ENCODE measurements at places on chromosomes 11 and 22. TPM values are rescaled to one million over a fixed set of nuclear protein-coding genes. Genes with fewer than 3 reads are reported as not detected.

DNA sequence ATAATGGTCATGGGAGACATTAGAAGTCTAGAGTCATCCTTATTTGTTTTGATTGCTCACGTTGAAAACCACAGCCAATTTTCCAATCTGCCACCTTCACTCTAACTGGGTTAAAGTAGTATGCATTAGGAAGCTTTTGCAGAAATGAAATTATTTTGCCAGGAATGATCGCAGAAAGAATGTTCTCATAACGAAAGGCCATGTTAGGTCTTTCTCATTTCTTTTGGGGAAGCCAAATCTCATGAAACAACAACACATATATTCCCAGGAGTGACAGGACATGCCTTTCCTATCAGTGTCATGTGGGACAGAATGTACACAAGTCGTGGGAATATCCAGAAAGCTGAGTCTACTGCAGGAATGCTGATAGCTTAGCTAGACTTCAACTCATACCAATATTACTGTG lies 386.3 kb downstream of the AASDHPPT start:
- no peak for ATAC-seq

DNA sequence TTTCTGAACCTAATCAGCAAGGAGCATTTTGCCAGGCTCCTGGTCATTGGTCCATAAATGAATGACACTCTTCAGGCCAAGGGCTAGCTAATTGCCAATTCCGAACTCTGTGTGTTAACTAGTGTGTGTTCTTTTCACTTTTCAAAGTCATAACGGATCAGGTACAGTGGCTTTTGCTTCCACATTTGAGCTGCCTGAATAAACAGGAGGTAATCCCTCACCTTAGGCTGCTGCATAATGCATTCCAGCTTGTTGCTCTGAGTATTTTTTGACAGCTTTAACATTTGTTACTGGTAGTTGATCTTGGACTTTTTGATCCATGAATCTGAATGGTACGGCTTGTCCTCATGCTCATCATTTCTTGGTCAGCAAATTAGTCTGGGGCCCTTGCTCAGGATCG lies 485.1 kb downstream of the CNTN5 start:
- ATAC-seq: no peak

GRCh38 chr22:28245579-28246224 lies 326.6 kb upstream of the PITPNB start:
- ATAC-seq: no peak

DNA sequence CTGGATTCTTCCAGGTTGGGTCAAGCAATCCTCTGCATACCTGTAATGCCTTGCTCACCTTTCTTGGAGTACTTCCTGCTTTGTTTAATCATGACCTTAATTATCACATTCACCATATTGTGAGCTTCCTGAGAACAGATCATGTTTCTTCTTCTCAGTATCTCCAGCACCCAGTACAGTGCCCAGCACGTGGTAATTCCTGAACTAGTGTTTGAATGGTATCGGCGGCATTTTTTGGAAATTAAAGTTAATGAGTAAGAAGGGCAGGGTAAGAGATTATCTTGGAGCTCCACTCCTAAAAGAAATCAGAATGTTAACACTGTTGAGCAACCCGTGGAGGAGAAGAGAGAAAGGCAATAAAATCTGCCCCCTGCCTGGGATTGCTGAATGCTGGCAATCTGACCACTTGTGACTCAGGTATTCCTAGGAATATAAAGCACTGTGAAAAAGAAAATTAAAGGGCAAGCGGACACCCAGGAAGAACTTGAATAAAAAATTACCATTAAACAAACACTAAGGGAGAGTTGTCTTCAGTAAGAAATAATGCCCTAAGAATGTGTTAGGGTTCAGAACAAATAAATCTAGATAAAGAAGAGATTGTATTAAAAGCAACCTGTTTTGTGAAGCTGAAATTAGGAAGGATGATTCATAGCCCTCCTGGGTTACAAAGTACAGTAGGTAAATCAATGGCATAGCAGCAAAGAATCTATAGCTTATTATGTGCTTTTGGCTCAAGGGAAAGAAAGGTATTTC lies 92.9 kb downstream of the PDHX start:
- no peak for ATAC-seq

DNA sequence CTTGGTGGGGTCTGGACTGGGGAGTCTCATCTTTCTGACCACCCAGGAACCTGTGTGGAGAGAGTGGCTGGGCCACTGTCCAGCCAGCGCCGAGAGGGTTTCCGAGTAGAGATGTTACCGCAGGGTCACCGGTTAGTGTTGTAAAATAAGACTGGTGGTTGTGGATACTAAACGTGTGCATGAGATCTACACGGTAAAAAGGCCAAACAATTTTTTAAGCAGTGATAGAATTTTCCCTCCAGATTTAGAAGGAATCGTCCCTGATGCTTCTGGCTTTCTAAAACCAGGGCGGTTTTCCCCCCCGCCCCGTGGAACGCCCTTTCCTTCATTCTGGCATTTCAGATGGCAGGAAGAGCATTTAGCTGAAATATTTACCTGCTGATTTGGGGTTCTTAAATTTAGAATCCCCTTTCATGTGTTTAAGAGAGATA lies 72.6 kb upstream of the PPARA start:
- ATAC-seq: no peak

GRCh38 chr22:40413873-40414272 lies 43.5 kb downstream of the SGSM3 start:
- no peak for ATAC-seq

The SLC16A8 gene
- total RNA-seq: not detected

- no peak for ATAC-seq
Measured at GRCh38 chr11:763073-763463, 14.2 kb downstream of the GATD1 start.

The C11orf91 gene
- not detected for total RNA-seq
